ENCODE measurements at places on chromosomes 1 and 21.

- DNase-seq, result peak; percentile 89
Observed at GRCh38 chr1:192439373-192440025, 122.7 kb downstream of the RGS21 start.

DNA sequence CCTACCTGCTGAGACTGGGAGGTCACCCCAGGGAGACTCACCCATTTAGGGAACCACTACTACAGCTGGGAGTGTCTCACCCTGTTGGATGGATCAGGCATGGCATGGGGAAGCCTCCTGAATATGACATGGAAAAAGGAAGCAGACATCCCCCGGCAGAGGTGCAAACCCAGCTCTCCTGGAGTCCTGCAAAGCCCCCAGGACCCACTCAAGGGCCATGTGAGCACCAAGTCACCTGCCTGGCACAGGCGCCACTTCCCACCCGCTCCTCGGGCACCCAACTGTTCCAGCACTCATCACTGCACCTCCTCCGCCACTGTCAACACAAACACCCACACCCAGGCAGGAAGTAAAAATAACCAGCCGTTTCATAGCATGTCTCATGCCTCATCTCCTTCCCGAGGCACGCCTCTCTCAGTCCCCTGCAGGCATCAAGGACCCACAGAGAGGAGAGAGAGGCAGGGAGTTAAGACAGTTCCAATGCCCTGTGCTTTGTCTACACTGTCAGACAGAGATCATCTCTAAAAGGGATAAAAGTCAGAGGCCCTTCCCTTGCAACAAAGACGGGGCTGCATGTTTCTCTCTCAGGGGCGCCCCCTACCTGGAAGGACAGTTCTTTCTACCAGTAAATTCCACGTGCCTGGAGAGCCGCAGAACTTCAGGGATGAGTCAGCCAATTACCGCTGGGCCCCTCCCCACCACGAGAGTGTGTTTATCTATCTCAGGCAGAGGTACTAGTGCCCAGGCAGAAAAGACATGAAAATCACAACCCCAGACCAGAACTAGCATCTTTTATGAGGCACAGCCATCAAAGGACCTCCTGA, 150.1 kb upstream of the SOD1 start:
- peak; percentile 35 for DNase-seq

- DNase-seq, result no peak
Observed at GRCh38 chr1:202575918-202576653, 134.2 kb downstream of the SYT2 start.

GRCh38 chr1:228464487-228464983, 22.6 kb upstream of the RNF187 start:
- no peak for DNase-seq

- no peak for DNase-seq
Observed at GRCh38 chr21:33496345-33496744, 4.8 kb upstream of the DNAJC28 start.

- DNase-seq, result no peak
Observed at GRCh38 chr1:22104865-22105437, 37.9 kb downstream of the WNT4 start.

DNA sequence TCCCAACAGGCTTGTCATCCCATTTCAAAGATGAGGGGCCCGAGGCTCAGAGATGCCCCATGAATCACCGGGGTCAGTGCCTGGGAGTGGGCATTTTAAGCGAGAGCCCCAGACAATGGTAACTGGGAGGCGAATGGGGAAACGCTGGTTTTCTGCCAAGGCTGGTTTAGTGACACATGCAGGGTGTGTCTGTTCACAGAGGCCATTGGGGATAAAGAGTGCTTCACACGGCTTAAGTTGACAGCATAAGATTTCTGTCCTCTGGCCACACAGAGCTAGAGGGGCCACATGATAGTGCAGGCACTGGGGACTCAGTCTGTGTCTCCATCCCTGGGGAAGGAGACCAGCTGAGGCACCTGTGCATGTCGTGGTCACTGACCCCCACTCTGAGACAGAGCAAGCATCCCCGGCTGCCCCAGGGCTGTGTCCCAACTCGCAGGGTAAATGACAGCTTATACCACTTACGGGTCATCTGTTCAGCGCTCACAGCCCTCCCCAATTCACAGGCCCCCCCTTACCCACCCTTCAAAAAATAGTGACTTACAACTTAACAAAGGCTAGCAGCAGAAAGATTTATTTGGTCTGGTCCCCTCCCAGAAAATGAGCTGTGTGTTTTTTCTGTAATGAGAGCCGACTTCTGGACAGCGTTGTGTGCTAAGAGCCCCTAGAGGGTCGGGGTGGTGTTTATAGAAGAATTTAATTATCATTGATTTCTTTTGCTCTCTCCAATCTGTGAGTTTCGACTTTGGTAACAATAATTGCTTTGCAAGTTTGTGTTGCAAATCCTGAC, 34.9 kb upstream of the ARHGEF16 start:
- no peak for DNase-seq

- no peak for DNase-seq
Observed at GRCh38 chr1:219926363-219926998, 1.9 kb downstream of the SLC30A10 start.

GRCh38 chr1:210363119-210363518, 34.4 kb downstream of the HHAT start:
- no peak for DNase-seq

- DNase-seq, result peak; percentile 46
Observed at GRCh38 chr1:221419513-221420095, 322.3 kb downstream of the DUSP10 start.

DNA sequence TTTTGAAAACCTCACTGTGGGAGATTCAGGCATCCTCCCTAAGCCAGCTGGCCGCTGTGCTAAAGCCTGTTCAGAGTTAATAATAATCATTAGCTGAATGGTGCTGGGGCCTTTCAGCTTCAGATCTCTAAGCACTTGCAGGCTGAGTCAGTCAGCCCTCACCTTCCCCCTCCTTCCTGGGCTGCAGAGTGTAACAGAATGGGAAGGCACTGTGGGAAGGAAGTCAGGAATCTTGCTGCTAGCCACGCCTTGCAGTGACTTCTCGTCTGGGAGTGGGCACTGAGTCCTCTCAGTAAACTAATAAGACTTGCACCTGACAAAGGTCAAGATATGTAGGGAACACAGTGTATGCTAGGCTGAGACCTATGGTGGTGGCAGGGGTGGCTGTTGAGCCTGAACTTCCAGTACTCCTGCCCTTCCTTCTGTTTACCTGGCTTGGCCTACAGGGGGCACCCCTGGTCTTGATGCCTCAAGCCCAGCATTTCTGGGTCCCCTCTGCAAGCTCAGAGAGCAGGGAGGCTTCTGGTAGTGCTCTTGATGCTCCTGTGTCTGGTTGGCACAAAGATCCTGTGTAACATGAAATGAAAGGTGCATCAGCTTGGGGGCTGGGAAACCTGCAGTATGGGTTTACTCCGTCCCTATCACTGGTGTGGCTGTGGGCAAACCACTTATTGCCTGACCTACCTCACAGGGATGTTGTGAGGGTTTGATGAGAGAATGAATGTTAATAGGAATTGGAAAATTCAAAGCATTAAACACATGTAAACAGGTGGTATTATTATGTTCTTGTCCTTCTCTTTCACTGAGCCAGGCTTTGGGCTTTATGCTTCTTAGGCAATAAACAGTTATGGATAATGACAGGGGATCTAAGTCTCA, 6.0 kb downstream of the CYB561D1 start:
- peak; percentile 33 for DNase-seq

DNA sequence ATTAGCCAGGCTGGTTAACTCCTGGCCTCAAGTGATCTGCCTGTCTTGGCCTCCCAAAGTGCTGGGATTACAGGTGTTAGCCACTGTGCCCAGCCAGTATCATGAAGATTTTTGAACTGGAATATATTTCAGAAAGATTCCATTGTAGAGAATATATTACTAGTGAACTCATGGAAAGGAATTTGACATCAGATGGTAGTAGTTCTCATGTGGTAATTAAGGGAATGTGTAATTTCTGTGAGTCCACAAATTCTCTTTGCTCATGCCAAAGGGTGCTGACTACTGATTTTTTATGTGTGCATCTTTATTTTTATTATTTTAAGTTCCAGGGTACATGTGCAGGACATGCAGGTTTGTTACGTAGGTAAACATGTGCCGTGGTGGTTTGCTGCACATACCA, 10.4 kb downstream of the DTL start:
- no peak for DNase-seq

GRCh38 chr1:17791055-17791390, 35.9 kb downstream of the ACTL8 start:
- DNase-seq, result no peak

GRCh38 chr1:118317842-118318614, 133.0 kb upstream of the SPAG17 start:
- no peak for DNase-seq

- no peak for DNase-seq
Observed at GRCh38 chr1:70573317-70573843, 162.3 kb downstream of the CTH start.

DNA sequence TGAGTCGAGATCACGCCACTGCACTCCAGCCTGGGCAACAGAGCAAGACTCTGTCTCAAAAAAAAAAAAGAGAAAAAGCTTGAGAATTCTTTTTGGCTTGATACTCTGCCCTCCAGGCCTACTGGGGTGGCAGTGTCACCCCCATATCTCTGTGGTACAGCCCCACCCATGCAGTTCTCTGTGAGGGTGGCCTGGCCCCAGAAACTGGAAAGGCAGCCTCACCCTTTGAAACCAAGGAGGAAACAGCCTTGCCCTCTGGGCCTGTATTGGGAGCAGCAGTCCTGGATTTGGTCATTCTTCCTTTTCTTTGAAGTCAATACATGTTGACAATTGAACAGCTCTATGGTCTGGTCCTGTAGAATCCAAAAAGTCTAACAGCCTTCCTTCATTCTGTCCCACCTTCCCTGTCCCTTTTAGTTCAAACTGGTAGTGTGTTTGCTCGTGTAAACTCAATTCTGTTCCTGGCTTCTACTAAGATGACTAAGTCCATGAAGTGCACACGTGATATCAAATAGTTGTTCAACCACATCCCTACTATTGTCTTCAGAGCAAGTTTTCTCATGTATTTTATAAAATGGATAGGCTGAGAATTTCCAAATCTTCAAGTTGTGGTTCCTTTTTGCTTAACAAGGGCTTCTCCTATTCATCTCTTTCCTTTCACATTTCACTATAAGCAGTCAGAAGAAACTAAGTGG, 13.2 kb downstream of the ST7L start:
- no peak for DNase-seq

DNA sequence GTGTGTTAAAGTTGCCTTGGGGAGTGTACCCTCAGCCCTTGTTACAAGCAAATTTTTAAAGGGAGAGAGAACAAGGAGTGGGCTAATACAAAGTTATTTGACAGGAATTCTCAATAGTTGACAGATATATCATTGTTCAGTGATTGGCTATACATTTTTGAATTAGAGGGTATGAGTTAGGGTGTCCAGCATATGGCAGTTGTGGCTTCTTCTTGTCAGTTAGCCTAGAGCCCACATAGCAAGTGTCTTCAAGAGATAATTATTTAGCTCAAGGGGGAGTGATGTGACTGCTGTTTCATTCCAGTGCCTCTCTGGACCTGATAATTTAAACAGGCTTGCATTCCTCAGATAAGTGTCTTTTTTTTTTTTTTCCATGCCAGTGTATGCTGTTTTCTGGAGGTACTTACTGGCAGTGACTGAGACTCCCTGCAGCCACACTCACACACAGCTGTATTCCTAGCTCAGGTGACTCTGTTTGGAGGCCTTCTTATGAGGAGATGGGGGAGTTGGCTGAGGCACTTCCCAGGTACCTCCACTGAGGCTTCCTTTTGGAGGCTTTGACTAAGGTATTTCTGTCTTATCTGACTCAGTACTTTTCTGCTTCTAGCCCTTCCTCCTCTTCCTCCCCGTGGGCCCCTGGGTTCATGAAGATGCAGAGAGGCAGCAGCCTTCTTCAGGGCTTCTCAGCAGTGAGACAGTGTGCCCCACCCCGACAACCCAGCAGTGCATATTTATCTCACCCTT, 32.3 kb downstream of the IVNS1ABP start:
- DNase-seq, result no peak

All from LHCN-M2 (cell line).